GM12878 (cell line): ENCODE measurements at places on chromosomes 11 and 22. TPM values are rescaled to one million over a fixed set of nuclear protein-coding genes. Genes with fewer than 3 reads are reported as not detected.
A peak's percentile ranks its signal among the peaks of the same experiment; 100 is the strongest.

DNA sequence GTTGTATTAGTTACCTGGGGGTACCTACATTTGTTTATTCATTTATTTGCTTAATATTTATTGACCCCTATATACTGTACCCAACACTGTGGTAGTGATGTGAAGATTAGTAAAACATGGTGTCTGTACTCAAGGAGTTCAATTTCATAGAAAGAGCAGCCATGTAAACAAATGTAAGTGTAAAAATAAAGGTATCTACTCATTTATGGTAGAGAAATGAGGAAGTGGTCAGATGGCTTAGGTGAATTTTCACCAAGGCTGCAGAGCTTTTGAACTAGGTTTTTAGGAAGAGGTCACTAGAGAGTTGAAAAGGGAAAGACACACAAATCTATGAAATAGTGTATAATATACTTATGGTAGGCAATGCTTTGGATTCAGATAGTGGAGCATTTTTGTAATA lies 11.1 kb downstream of the CTR9 start:
- DNase-seq = peak; percentile 60

Gene OR4C13
- total RNA-seq = not detected in 2 replicates

GRCh38 chr22:37051391-37052385 lies at the start of gene KCTD17:
KCTD17 (plus strand) TSS chr22:37051742; CDS start chr22:37051761, 19 bp downstream.
- DNase-seq = no peak

GRCh38 chr11:39651857-39652461 lies 1807.5 kb downstream of the LRRC4C start:
- DNase-seq = no peak

GRCh38 chr11:77968337-77968736 lies 26.1 kb downstream of the INTS4 start:
- DNase-seq = peak; percentile 7
